ENCODE measurements at places on chromosomes 5 and 9. TPM values are rescaled to one million over a fixed set of nuclear protein-coding genes. Genes with fewer than 3 reads are reported as not detected.

Gene OR2K2
- not detected for total RNA-seq

Gene JAKMIP2
- total RNA-seq: 0.49 TPM

Gene RC3H2
- total RNA-seq: 39.3 TPM

Gene AQP7
- 37.0 TPM for total RNA-seq

Gene IER5L
- total RNA-seq: 23.0 TPM

Gene CRB2
- 0.10 TPM for total RNA-seq

Gene IFNA21
- not detected for total RNA-seq

Gene PCDHA9
- total RNA-seq: 0.30 TPM

Gene ABLIM3
- 7.9 TPM for total RNA-seq

Gene PRRX2
- total RNA-seq: 9.4 TPM

Gene TNIP1
- total RNA-seq: 49.8 TPM

Gene TAS2R1
- total RNA-seq: not detected

Gene TIGD6
- 3.4 TPM for total RNA-seq

Gene SRD5A1
- total RNA-seq: 6.0 TPM

DNA sequence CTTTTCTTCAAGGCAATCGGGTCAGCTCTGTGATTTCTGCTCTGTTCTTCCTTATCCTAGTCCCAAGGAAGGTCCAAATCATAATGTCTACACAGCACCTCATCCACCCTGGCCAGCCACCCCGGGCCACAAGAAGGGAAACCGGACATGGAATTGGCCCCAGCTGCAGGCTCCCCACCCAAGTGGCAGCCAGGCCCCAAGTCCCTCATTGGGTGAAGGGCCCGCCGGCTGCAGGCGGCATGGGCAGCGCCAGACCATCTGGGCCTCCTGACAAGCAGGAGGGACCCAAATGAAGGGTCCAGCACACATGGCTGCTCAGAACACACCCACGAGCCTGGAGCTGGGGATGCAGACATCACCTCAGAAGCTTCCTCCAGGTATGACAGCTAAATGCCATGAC, 33.7 kb downstream of the BICD2 start:
- no peak for DNase-seq

DNA sequence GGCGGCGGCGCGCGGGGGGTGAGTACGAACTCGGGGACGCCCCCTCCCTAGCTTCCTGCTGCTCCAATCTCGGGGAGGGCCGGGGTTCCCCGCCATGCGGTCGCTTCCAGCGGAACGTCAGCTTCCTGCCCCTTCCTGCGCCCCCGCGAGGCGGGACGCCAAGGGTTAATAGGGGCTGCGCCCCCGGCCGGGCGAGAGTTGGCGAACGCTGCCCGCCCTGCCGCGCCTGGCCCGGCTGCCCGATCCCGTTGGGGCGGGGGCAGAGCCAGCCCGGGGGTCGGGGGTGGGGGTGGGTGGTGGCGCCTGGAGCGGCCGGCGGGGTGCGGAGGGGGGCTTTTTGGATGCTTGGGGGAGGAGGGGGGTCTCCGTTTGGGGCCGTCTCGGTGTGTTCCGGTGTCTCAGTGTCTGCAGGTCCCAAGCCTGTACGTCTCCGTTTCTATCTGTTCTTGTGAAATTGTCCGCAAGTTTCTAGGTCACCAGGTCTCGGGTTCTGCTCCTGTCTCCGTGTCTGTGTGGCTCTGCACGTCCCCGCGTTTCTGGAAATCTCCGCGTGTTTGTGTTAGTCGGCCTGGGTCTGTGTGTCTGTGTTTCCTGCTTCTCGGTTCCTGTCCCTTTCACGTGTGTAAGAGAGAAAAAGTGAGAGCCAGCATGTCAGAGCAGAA, 789 bp downstream of the COL27A1 start:
- peak; percentile 78 for DNase-seq

- DNase-seq: no peak
Observed at GRCh38 chr9:94650949-94651348, 11.6 kb upstream of the FBP1 start.

DNA sequence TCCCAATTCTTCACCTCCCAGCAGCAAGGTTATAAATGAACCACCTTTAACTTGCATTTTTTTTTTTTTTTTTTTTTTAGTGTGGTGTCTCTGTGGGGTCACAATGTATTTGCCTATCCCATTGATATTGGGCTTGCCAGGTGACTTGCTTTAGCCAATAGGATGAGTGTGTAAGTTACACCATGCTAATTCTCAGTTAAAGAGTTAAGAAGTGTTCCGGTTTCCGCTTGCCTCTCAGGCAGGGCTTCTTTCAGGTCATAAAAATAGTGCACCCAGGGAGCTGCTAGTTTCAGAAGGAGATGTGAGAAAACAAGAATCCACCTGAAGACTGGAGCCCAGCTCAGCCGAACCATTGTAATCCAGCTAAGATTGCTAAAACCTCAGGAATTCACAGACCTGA, 84.2 kb upstream of the PTPRD start:
- DNase-seq: no peak

DNA sequence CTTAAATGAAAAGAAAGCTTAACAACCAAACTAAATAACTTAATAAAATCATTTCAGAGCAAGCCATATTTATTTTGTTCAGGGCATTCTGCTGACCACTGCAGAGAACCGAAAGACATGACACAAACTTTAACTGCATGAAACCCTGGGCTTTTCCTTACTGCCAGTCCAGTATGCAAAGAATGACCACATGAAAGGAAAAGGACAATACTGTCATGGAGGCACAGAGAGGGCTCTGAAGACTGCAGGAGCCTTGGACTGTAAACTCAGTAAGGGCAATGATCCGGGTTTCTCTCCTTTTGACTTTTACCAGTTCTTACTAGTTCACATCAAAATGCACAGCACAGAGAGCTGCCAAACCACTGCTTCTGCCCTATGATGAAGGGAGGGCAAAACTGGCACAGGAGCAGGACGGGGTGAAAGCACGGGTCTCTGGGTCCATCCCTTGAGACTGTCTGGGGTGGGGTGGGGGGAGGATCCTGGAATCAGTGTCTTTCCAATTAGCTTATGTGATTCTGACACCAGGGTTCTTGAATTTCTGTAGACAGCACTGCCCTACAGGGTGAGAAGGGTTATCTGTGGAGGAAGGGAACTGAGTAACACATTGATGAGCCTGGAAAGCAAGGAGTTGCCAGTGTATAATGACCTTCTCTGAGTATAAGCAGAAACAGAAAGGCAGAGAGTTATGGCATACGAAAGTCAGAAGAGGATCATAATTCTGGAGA, 44.7 kb downstream of the RNF130 start:
- no peak for DNase-seq

DNA sequence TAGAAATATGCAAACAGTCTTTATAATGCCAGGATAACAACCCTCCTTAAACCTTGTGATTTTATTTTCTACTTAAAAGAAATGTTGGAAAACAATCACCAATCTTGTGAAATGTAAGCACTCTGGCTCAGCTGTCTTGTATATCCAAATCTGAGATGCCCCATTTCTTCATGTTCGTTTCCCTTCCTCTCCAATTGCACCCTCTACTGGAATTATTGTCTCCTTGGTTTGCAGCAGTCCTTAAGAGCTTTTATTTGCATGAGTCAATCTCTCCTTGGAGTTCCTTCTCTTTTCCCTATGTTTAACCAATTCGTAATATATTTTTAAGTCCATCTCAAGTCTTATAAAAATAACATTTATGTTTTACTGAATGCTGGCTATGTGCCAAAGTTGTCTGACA, 362.0 kb upstream of the CDH10 start:
- DNase-seq: no peak

- DNase-seq: no peak
Observed at GRCh38 chr9:114592356-114592755, 4.8 kb downstream of the ATP6V1G1 start.

GRCh38 chr9:5452286-5452609, 1.9 kb downstream of the CD274 start:
- DNase-seq: no peak

GRCh38 chr5:106860398-106861044, 810.2 kb downstream of the EFNA5 start:
- no peak for DNase-seq

DNA sequence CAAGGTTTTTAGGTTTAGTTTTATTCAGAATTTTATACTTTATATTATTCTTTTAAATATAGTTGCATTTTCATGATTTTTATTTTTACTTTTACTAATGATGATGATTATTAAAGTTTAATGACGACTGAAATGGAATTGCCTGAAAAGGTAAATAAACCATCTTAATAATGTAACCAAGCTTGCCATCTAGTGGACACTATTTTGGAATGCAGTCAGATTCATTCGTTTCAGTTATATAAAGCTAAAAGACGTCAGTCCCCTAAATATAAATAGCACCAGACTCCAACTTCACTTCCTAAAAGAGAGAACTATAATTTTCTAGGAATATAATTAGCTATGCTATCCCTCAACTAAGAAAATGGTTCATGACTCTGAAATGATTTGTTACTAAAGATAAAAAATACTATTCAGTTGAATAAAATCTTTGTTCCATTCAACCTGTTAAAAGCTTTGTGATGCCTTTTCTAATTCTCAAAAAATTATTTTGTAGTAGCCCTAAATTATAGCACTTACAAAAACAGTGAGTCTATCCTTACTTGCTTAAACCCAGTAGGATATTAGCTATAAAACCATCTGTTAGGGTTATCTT, 19.9 kb downstream of the ABITRAM start:
- peak; percentile 21 for DNase-seq

GRCh38 chr5:42495914-42496313, 72.7 kb downstream of the GHR start:
- peak; percentile 11 for DNase-seq

GRCh38 chr5:20105915-20106314, 117.9 kb upstream of the CDH18 start:
- DNase-seq: no peak

DNA sequence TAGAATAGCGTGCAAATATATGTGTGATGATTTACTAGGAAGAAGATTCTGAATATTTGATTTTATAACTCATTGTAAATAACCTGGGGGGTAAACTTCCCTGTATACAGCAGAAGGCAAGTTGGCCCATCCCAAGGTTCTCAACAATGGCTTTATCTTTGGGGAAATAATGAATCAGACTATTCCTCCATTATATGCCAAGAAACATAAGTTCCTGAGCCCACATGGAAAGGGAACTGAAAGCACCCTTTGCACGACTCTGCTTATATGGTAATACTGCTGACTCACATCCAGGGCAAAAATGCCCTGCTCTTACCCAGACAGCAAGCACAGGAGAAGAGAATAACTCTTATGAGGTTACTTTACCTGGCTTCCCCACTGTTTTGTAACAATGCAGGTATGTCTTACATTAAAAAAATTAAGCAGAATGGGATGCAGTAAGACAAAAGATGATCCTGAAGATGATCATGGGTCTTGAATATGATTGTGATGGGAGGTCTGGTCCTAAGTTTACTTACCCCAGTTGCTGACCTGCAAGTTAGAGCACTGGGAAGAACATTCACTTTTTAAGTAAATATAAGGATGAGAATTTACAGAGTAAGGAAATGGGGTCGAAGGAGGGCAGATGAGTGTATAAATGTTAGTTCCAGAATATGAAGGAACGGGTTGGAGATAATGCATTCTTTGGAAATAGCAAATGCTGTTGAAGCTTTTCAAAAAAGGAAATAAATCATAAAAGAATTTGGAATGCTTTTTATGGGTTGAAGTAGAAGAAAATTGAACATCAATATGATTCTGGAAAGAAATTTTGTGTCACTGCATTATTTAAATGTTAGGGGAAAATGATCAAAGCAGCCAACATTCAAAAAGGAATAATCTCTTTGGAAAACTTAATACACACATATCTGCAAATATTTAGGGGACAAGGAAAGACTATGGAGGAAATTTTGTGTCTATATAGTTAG, 428.4 kb upstream of the MPDZ start:
- DNase-seq: no peak

DNA sequence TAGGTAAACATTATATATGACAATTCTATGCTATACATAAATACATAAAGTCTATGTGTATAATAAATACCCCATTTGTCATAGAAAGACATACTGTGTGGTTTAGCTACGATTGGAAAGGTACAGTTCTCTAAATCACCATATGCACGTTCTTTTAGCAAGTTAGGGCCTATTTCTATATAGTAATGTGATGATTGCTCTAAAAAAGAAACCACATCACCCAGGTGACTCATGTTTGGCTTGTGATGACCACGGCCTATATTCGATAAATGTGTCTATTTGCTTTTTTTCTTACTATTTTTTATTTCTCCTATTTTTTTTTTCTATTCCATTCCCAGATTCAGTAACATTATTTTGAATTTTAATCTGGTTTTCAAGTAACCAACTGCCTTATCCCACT, 34.7 kb downstream of the RETREG1 start:
- DNase-seq: no peak

DNA sequence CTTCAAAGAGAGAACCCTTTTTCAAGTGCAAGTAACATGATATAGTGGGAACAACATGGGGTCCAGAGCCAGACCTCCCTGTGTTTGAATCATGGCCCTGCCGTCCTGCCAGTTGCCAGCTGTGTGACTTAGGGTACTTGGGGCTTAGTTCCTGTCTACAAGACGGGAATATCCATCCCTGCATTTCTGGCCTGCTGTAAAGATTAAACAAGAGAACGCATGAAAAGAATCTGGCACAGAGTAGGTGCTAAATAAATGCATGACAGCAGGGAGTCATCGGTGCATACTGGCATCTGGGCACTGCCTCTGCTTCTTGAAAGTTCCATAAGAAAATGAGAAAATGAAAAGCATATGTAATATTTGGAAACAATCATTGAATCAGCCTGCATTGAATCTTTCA, 77.8 kb upstream of the PRRC1 start:
- DNase-seq: no peak

- no peak for DNase-seq
Observed at GRCh38 chr5:14204011-14204670, 61.0 kb downstream of the TRIO start.

GRCh38 chr5:137710086-137710485, 25.8 kb downstream of the KLHL3 start:
- DNase-seq: no peak

GRCh38 chr5:75933489-75933888, 149.7 kb upstream of the SV2C start:
- DNase-seq: no peak

- no peak for DNase-seq
Observed at GRCh38 chr9:88322906-88323566, 65.2 kb upstream of the SPIN1 start.

DNA sequence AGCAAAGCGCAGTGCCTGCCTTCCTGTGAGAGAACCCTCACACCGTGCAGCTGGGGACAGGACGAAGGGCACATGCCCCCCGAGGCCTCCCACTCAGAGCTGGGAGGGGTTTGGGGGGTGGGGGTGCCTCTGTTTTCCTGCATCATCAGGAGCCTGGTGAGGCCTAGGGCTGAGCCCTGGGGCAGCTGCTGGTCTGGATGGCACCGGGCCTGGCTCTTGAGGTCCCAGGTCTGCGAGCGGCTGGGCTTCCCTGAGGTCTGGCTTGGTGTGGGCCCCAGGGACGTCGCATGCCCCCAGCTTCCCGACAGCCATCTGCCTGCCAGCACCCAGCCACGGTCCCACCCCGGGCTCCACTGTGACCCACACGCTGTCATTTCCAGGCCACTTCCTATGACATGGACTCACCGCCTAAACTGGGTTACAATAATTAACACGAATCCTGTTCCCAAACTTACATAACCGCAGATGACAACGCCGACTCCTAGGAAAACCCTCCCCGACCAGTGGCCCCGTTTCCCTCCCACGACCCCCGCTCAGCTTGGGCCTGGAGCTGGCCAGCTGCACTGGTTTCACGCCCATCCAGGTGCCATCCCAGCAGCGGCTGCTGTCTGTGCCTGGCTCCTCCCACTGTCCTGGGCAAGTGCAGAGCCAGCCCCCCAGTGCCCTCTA, 8.7 kb downstream of the NACC2 start:
- DNase-seq: no peak

All from skin of body (tissue), 3 donors.